ENCODE measurements at places on chromosomes 16 and 17. TPM values are rescaled to one million over a fixed set of nuclear protein-coding genes. Genes with fewer than 3 reads are reported as not detected.

DNA sequence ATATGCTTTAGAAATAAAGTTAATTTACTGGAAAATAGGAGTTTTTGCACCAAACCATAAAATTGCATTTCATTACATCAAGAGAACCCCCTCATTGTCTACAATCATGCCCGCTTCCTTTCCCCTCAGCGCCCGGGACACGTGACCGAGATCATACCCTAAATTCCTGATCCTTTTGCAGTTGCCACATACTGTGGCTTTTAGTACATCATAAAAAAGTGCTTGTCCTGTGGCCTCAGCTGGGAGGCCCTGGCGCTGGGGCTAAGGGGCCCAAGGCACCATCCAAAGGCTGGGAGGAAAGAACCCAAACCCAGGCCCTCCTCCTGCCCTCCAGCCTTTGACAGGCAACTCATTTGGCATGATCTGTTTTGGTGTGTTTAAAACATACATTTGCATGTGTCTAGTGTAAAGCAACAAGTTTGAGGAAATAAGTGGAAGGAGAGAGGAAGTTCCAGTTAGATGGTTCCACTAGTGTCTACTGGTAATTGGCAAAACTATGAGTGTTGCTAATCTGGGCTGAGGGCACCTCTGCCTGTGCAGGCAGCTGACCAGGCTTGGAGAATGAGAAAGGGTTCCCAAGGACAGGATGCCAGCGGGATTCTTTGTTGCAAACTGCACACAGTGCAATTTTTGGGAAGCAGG, 6.0 kb downstream of the CDK5R1 start:
- DNase-seq: no peak

DNA sequence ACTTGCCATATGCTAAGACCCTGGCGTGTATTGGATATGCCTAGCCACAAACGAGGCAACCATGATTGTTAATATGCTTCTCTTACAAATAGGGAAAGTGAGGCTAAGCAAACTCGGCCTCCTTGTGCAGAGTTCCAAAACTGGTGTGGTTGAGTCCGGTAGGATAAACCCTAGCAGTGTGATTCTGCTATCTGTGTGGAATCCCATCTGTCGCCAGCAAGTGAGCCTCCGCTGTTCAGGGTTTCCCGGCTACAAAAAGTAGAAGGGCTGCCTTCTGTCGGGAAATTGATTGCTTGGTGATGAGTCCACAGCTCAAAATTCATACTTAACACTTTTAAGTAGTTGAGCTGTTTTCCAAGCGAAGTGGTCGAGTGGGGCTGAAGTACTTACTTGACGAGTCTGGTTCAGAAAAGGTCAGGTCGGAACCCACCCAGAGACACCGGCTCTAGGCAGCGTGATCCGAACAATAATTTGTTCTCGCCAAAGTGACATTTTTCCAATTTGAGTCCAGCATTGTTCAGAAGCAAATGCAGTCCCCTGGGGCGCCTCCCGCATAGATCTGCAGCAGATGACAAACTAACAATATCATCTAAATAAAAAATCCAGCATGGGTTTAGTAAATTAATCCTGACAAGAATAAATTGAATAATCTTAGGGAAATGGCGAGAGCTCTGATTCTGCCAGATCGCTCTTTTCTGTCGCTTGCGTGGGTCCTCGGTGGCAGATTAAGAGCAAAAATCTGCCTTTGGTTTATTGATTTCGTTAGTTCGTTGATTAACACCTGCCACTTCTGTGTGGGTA, 686.7 kb upstream of the RBFOX1 start:
- DNase-seq: no peak

DNA sequence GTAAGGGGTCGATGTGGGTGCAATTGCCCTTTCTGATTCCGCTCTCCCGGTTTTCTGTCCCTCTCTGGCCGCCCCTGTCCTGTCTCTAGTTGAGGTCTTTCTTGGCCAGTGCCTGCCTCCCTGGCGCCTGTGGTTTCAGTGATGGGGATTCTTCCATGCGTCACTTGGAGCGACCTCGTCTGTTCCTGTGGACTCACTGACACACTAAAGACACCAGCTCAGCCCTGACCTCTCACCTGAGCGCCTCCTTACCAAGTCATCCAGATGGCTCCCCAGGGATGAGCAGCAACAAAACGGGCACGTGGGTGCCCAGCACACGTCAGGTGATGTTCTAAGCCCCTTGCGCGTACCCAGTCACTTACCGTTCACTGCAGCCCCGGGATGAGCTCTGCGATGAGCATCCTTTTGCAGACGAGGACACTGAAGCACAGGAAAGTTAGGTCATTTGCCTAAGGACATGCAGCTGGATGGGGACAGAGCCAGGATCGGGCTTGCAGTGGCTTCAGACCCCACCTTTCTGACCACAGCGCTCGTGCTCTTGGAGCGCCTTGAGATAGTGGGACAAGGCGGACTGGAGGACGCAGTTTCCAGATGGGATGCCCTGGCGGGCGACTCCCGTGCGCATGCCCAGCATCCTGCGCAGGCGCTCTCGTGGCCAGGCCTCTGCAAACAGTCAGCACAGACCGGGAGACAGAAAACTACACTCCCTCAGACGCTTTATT, 11.5 kb upstream of the LGALS3BP start:
- no peak for DNase-seq

The PDILT gene
- not detected for polyA plus RNA-seq

The PIPOX gene
- 0.97 TPM for polyA plus RNA-seq

Data from muscle of arm (tissue), 14 donors.